ENCODE measurements at places on chromosomes 12 and 14.

DNA sequence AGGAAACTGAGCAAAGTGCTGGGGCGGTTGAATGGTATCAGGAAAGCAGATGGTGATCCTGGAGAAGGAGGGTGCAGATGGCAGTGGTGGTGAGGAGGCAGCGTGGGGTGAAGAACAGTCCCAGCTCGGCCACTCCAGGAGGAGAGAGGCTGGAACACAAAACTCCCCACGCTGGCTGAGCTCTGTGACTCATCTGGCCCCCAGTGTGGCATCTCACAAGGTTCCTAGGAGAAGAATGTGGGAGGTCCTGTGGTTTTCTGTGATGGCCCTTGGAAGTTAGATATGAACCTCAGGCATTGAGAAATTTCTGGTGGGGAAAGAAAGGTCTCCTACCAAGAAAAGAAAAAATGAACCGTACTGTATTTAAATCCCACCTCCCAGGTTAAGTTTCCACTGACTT is 8.0 kb upstream of the NRXN3 start:
- no peak for DNase-seq

- no peak for DNase-seq
Measured at GRCh38 chr12:124549629-124550028, 17.8 kb downstream of the NCOR2 start.

- no peak for DNase-seq
Measured at GRCh38 chr12:8819666-8819980, 2.8 kb upstream of the A2ML1 start.

DNA sequence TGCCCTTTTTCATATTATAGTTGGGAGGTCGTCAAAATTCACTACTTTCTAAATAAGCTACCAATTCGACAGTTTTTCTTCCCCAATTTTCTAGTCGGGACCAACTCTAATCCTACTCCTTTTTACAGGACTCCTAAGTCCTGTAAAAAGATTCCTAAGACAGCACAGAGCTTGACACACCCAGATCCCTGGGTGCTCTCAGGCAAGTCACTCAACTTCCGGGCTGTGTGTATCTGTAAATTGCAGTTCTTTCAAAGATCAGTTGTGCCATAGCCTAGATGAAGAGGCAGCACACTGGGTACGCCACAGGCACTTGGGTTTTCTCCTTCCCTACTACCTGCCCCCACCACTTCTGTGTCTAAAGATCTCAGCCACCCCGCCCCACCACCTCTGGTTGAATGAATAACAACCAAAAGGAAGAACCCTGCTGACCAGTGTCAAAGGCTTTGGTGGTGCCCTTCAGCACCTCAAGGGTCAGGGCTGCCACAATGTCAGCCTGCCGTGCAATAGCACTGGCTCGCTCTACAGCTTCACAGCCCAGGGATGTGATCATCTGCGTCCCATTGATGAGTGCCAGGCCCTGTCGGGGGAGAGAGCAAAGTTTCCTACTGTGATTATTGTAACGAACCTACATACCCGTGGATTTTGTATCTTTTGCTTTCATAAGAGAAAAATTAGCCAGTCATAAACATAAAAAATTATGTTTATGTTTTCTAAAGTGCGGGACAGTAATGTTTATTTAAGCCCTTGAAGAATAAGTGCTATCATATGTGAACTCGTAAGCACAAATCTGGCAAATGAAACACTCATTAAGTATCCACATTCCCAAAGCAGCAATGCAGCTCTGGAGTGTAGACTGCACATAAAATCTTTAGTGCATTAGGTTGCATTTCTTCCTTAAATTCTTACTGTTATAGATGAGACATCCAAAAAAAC is 9.2 kb downstream of the HAL start:
- DNase-seq = no peak

GRCh38 chr14:99028041-99028440 is 244.0 kb downstream of the BCL11B start:
- DNase-seq = no peak

DNA sequence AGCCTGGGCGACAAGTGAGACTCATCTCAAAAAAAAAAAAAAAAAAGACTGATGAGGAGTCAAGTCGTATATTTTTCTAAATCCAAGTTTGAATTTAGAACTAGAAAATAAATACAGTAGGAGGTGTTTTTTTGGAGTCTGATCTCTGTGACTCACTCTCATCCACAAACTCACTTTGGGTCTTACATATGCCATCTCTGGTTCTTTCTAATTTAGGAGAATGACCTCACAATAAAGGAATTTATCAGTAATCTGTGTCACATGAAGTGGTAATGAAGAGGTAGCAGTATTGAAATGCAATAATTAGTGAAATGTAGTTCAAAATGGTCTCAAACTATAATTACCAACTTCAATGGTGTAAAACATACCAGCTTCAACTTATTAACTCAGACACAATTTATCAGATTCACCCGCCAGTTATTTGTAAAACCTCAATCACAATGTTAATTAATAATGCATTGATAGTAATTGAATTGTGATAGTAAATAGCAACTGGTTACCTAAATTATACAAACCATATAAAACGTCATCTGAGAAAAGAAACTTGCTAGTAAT is 4.4 kb upstream of the CFL2 start:
- no peak for DNase-seq

- peak; percentile 25 for DNase-seq
Measured at GRCh38 chr12:25377469-25378177, 126.9 kb upstream of the KRAS start.

GRCh38 chr14:50083467-50084337 is 32.7 kb downstream of the VCPKMT start:
- peak; percentile 78 for DNase-seq

- DNase-seq = peak; percentile 29
Measured at GRCh38 chr12:113065126-113066007, 8.8 kb downstream of the DTX1 start.

GRCh38 chr12:110957652-110958051 is 37.3 kb upstream of the MYL2 start:
- no peak for DNase-seq

GRCh38 chr12:92108651-92109050 is 37.0 kb downstream of the BTG1 start:
- no peak for DNase-seq

DNA sequence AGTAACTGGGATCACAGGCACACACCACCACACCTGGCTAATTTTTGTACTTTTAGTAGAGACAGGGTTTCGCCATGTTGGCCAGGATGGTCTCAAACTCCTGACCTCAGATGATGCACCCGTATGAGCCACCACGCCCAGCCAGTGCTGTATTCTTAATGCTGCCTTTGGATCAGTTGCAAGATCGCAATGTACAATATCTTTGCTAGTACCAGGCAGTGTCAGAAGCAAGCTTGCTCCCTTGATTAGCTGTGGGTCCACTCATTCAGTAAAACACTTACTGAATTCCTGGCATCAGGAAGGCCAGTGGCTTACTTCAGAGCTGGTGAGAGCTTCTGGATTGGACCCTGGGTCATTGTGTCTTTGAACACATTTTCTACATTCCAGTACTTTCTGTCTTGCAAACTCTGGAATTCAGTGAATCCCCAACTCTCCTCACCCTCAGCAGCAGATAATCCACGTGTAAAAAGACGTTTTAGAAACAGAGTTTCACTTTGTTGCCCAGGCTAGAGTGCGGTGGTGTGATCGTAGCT is 1183.7 kb downstream of the AACS start:
- no peak for DNase-seq

DNA sequence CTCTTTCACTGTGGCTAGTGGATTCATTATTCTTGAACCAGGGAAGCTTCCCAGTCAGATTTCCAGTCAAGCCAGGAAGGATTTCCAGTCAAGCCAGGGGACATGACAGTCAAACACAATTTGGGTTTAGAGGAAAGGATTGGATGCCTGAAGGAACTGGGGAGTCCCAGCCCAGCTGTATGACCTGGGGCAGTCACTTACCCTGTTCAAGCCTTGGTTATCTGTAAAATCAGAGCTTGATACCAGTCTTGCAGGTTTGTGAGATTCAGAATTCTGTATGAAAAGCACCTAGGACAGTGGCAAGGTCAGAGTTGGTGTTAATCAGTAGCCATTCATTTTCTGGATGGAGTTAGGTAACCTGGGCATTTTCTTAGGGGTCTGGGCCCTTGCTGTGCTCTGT is 152.7 kb downstream of the CHST11 start:
- no peak for DNase-seq

- no peak for DNase-seq
Measured at GRCh38 chr12:93894391-93895088, 217.4 kb downstream of the CRADD start.

DNA sequence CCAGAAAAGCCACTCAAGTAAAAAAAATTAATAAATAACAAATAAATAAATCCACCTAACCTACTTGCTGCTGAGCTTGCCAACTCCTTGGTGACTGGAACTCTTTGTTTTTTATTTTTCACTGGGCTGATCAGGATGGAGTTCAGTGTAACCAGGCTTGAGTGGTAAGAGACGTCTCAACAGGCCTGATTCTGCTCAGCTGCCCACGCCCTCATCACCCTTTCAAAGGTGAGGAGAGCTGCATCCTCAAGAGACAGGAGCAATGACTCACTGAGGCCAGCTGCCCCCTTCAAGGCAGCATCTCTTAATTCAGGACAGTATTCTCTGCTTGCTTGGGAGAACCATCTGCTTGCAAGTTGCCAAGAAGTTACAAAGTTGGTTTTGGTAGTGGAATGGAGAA is 111.9 kb upstream of the CPM start:
- no peak for DNase-seq

GRCh38 chr12:45671254-45671653 is 58.3 kb upstream of the ARID2 start:
- no peak for DNase-seq

- DNase-seq = peak; percentile 86
Measured at GRCh38 chr12:1422604-1423315, 171.6 kb downstream of the FBXL14 start.
